ENCODE measurements at places on chromosomes 3 and 15. TPM values are rescaled to one million over a fixed set of nuclear protein-coding genes. Genes with fewer than 3 reads are reported as not detected.

- H3K27ac ChIP-seq: no peak overlapping the region
- peaks cover 25% of the 10 kb centered on the region for H3K4me1 ChIP-seq
Observed at GRCh38 chr3:172156586-172156955, 117.2 kb downstream of the FNDC3B start.

GRCh38 chr15:75776065-75776423 is 63.4 kb upstream of the CSPG4 start:
- no peak overlapping the region for H3K27ac ChIP-seq
- H3K4me1 ChIP-seq: peaks cover 3% of the 10 kb centered on the region
- DNase-seq: no peak
- no peak overlapping the region for H3K4me3 ChIP-seq
- no peaks in the 10 kb centered on the region for H3K36me3 ChIP-seq

DNA sequence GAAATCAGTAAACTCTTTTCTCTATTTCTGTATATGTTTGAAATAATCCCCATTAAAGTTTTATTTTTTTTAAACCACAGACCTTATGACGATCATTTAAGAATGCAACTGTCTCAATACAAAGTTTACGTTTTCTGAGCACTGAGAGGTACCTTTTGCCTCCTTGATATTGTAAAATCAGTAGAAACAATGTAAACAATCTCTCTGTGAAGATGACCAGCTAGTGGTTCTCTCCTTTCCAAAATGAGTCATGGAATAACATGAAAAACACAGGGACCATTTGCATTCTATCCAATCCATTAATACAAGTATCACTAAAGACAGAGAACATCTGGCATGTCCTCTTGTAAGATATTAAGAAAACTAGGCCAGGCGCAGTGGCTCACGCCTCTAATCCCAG is 48.8 kb downstream of the RAD18 start:
- H3K4me3 ChIP-seq: no peak overlapping the region
- no peak for DNase-seq
- peaks cover 33% of the 10 kb centered on the region for H3K36me3 ChIP-seq
- no peaks in the 10 kb centered on the region for H3K27me3 ChIP-seq

DNA sequence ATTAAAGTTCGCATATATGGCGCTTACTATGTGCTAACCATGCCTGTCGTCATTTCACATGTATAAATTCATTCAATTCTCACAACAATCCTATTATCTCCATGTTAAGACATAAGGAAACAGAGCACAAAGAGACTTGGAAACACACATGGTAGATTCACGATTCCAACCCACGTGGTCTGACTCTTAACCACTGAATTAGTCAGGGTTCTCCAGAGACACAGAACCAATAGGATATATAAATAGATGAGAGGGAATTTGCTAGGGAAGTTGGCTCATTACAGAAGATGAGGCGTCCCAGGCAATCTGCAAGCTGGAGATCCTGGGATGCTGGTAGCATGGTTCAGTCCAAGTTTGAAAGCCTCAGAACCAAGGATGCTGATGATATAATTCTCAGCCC is 765.3 kb downstream of the TBL1XR1 start:
- no peak for DNase-seq
- no peaks in the 10 kb centered on the region for H3K4me1 ChIP-seq
- no peak overlapping the region for H3K4me3 ChIP-seq
- H3K27me3 ChIP-seq: no peaks in the 10 kb centered on the region
- H3K36me3 ChIP-seq: no peaks in the 10 kb centered on the region

DNA sequence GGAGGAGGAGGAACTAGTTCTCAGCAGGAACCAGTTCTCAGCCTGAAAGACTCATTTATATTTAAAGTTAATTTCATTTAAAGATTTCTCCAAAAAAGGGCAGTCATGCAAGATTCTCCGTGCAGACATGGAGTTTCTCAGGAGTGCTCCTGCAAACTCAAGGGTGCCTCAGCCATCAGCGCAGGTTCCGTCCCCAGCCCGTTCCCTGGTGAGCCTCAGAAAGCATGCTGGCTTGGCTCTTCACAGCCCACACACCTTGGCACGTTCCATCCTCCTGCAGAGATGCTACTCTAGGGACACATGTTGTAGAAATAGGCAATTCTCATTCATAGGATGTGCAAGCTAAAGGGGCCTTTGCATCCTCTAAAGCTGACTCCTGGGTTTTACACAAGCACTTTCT is 123.0 kb downstream of the LIPC start:
- H3K27me3 ChIP-seq: no peaks in the 10 kb centered on the region
- no peaks in the 10 kb centered on the region for H3K36me3 ChIP-seq
- no peak overlapping the region for H3K4me3 ChIP-seq

- H3K27me3 ChIP-seq: peaks cover 7% of the 10 kb centered on the region
- H3K4me1 ChIP-seq: peaks cover 5% of the 10 kb centered on the region
- DNase-seq: no peak
- H3K27ac ChIP-seq: no peak overlapping the region
Observed at GRCh38 chr3:139110072-139110830, 65.6 kb upstream of the PRR23C start.

GRCh38 chr3:159850481-159850880 is 138.2 kb upstream of the IL12A start:
- no peak overlapping the region for H3K4me3 ChIP-seq
- no peak overlapping the region for H3K27ac ChIP-seq
- no peaks in the 10 kb centered on the region for H3K4me1 ChIP-seq

- H3K4me3 ChIP-seq: no peak overlapping the region
- H3K36me3 ChIP-seq: peaks cover 2% of the 10 kb centered on the region
Observed at GRCh38 chr3:150733936-150734794, 28.8 kb downstream of the SIAH2 start.

- no peak overlapping the region for H3K4me3 ChIP-seq
- peaks cover 3% of the 10 kb centered on the region for H3K4me1 ChIP-seq
- H3K36me3 ChIP-seq: no peaks in the 10 kb centered on the region
Observed at GRCh38 chr15:59194639-59195325, 11.9 kb upstream of the LDHAL6B start.

GRCh38 chr3:127639173-127640041 is 10.4 kb downstream of the PODXL2 start:
- H3K36me3 ChIP-seq: no peaks in the 10 kb centered on the region
- H3K27ac ChIP-seq: no peak overlapping the region
- no peak for DNase-seq
- no peaks in the 10 kb centered on the region for H3K27me3 ChIP-seq
- H3K4me1 ChIP-seq: peaks cover 5% of the 10 kb centered on the region

- H3K27me3 ChIP-seq: no peaks in the 10 kb centered on the region
- peaks cover 8% of the 10 kb centered on the region for H3K4me1 ChIP-seq
- H3K4me3 ChIP-seq: no peak overlapping the region
- H3K36me3 ChIP-seq: peaks cover 43% of the 10 kb centered on the region
- DNase-seq: no peak
- H3K27ac ChIP-seq: no peak overlapping the region
Observed at GRCh38 chr15:57281321-57281720, 95.0 kb upstream of the CGNL1 start.

- no peak overlapping the region for H3K4me3 ChIP-seq
- peaks cover 2% of the 10 kb centered on the region for H3K36me3 ChIP-seq
- DNase-seq: no peak
- H3K27me3 ChIP-seq: peaks cover 17% of the 10 kb centered on the region
- peaks cover 6% of the 10 kb centered on the region for H3K4me1 ChIP-seq
- H3K27ac ChIP-seq: no peak overlapping the region
Observed at GRCh38 chr3:138351916-138352550, 3.7 kb downstream of the MRAS start.

DNA sequence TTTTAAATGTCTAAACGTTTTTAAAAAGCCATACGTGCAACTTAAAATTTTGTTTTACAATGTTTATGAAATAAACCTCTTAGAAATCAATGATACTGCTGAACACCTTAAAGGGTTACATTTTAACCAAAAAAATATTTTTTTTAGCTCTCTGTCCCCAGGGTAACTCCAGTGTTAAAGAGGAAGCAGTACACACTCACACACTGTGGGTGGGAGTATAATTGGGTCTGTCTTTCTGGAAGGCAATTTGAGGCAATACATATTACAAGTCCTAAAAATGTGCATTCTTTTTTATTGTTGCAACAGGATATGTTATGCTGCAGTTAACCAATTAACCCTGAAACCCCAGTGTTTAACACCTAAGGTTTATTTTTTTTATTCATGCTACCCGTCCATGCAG is 34.1 kb downstream of the WHAMM start:
- H3K27me3 ChIP-seq: no peaks in the 10 kb centered on the region
- H3K4me1 ChIP-seq: peaks cover 8% of the 10 kb centered on the region
- H3K36me3 ChIP-seq: no peaks in the 10 kb centered on the region
- H3K27ac ChIP-seq: no peak overlapping the region
- no peak for DNase-seq
- H3K4me3 ChIP-seq: no peak overlapping the region

DNA sequence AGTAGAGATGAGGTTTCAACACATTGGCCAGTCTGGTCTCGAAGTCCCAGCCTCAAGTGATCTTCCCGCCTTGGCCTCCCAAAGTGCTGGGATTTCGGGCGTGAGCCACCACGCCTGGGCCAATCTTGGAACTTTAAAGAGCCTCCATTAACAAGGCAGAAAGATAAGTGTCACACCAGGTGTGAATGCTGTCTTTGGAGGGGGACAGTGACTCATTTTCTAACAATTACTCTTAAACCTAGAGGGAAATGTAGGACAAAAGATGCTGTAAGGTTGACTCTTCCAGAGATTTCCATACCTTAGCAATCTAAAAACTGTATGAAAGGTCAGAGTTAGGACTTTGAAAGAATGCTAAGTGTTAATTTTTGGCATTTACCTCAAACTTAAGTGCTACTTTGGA is 84.9 kb downstream of the FNDC3B start:
- no peak overlapping the region for H3K27ac ChIP-seq
- peaks cover 16% of the 10 kb centered on the region for H3K36me3 ChIP-seq
- H3K27me3 ChIP-seq: no peaks in the 10 kb centered on the region

DNA sequence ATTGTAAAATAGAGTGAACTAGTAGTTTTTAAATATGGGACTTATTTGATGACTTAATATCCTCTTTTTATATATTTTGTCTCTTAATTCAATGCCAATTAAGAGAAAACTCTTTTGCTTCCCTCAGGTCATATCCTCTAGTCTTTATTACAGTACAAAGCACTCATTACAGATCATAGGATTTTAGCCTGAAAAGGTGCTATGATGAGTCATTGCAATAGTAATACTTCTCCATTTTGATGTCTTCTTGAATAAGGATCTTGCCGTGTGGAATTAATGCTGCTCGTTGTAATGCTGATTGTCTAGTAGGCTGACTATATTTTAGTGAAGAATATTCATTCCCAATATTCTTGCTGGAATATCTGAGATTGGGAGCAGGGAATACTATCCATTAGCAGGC is 612.2 kb upstream of the GOLIM4 start:
- H3K27me3 ChIP-seq: no peaks in the 10 kb centered on the region
- no peak for DNase-seq
- no peaks in the 10 kb centered on the region for H3K36me3 ChIP-seq
- H3K4me1 ChIP-seq: no peaks in the 10 kb centered on the region
- no peak overlapping the region for H3K27ac ChIP-seq

GRCh38 chr3:160224256-160224655 is 966 bp upstream of the C3orf80 start:
- peaks cover 9% of the 10 kb centered on the region for H3K4me1 ChIP-seq
- H3K36me3 ChIP-seq: no peaks in the 10 kb centered on the region
- no peak overlapping the region for H3K27ac ChIP-seq
- H3K4me3 ChIP-seq: no peak overlapping the region
- H3K27me3 ChIP-seq: peaks cover 50% of the 10 kb centered on the region

GRCh38 chr3:13080591-13080990 is 7.4 kb upstream of the IQSEC1 start:
- H3K27me3 ChIP-seq: no peaks in the 10 kb centered on the region
- H3K4me3 ChIP-seq: no peak overlapping the region
- no peak overlapping the region for H3K27ac ChIP-seq
- no peak for DNase-seq
- no peaks in the 10 kb centered on the region for H3K4me1 ChIP-seq

- no peak overlapping the region for H3K4me3 ChIP-seq
- H3K36me3 ChIP-seq: no peaks in the 10 kb centered on the region
- H3K27me3 ChIP-seq: peaks cover 9% of the 10 kb centered on the region
- no peaks in the 10 kb centered on the region for H3K4me1 ChIP-seq
- no peak for DNase-seq
Observed at GRCh38 chr3:133700351-133700750, 38.6 kb upstream of the TOPBP1 start.

DNA sequence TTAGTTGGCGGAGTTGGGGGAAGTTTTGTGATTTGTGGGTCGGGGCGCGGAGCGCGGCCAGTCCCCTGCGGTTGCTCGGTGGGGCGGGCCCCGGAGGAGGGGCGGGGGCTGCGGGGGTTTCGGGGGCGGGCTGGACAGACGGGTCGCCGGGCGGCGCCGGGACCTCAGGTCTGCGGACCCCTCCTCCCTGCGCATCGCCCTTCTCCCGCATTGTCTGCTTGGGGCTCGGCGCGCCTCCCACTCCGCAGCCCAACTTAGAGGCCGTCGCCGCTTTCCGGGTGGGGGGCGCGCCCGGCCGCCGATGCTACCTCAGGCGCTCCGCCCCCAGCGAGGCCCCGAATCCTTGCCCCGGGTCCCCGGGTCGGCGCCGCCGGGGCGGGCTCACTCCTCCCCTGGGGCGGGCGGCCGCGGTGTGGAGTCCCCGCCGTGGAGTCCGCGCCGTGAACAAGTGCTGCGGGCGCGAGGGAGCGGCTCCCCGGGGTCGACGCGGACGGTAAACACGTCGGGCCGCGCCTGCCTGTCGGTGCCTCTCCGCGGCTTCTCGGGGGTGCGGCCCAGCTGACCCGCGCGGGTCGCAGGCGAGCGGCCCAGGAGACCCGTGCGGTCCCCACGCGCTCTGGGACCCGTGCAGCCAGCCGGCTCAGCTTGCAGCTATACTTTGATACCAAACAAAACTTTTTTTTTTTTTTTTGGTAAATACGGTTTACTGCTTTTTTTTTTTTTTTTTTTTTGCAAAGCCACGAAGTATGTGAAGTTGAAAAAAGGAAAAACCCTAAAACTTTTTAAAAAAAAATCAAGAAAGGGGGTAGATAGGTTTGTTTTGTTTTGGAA is 624 bp downstream of the AKAP13 start:
- peak overlapping the region; percentile 88 for H3K27ac ChIP-seq
- H3K36me3 ChIP-seq: peaks cover 2% of the 10 kb centered on the region
- DNase-seq: peak; percentile 33
- peak overlapping the region; percentile 91 for H3K4me3 ChIP-seq
- no peaks in the 10 kb centered on the region for H3K27me3 ChIP-seq

- peaks cover 6% of the 10 kb centered on the region for H3K36me3 ChIP-seq
- H3K4me3 ChIP-seq: no peak overlapping the region
- H3K27me3 ChIP-seq: no peaks in the 10 kb centered on the region
Observed at GRCh38 chr15:40562691-40563090, 2.2 kb downstream of the CCDC32 start.

The DZIP1L gene
- total RNA-seq: not detected

The AP3B2 gene
- total RNA-seq: 0.52 TPM

The IGSF10 gene
- total RNA-seq: not detected

The SKOR1 gene
- 0.15 TPM for total RNA-seq

The ZNF660 gene
- 0.48 TPM for total RNA-seq

The GABRA5 gene
- not detected for total RNA-seq

The TNFSF10 gene
- total RNA-seq: 31.8 TPM

The LINGO1 gene
- not detected for total RNA-seq

The CLSTN2 gene
- not detected for total RNA-seq

The SPTBN5 gene
- total RNA-seq: 0.17 TPM

The SLC27A2 gene
- total RNA-seq: 25.2 TPM

The PLSCR5 gene
- total RNA-seq: not detected

The RBP2 gene
- total RNA-seq: not detected

The SLC22A14 gene
- total RNA-seq: not detected

The MLH1 gene
- 95.3 TPM for total RNA-seq

The CCDC66 gene
- total RNA-seq: 29.0 TPM

The SCAMP2 gene
- total RNA-seq: 60.6 TPM

The UPK1B gene
- 0.21 TPM for total RNA-seq

The FES gene
- total RNA-seq: 22.6 TPM

The CLEC3B gene
- not detected for total RNA-seq

The CFAP100 gene
- not detected for total RNA-seq

The ISLR gene
- total RNA-seq: not detected

The NPAP1 gene
- total RNA-seq: not detected

The RPSA gene
- 3,414 TPM for total RNA-seq
